ENCODE measurements at places on chromosomes 7 and 10. TPM values are rescaled to one million over a fixed set of nuclear protein-coding genes. Genes with fewer than 3 reads are reported as not detected.

DNA sequence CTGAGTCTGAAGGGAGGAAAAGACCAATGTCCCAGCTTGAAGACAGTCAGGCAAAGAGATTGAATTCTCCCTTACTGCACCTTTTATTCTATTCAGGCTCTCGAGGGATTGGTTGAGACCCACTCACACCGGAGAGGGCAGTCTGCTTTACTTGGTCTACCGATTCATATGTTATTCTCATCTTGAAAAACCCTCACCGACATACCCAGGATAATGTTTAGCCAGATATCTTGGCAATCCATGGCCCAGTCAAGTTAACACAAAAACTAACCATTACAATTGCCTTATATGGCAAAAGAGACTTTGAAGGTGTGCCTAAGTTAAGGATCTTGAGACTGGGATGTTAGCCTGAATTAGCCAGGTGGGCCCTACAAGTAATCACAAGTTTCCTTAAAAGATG is 53.8 kb upstream of the BET1 start:
- no peak for DNase-seq

DNA sequence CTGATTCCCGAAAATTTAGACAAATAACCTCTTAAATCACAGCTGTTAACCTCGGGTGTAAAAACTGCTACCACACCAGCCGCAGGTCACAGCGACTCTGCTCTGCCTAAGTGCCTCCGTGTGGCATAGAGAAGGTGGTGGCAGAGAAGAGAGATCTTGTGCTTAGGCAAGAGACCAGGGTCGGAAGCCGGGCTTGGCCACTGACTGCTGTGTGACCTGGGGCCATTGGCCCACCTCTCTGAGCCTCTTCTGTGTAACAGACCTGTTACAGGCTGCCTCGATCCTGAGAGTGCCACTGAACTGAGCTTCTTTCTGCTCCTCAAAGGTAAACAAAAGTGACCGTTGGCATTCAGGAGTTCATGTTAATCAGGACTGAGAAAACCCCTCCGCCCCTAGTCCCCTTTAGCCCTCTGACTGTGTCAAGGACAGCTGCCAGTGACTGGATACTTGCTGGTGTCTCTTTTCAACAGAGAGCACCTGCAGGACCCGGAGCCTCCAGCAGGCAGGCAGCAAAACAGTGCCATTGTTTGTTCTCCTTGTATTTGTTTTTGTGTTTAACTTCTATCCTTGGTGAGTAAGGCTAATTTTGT is 36.5 kb downstream of the ZMIZ1 start:
- DNase-seq, result no peak

GRCh38 chr7:112942981-112943380 is 143.6 kb downstream of the GPR85 start:
- no peak for DNase-seq

GRCh38 chr7:29478687-29479240 is 84.9 kb upstream of the PRR15 start:
- DNase-seq, result no peak

The CTTNBP2 gene
- total RNA-seq, result 3.9 TPM

The SPDYE9 gene
- not detected for total RNA-seq

The FEZF1 gene
- total RNA-seq, result not detected

The EPHB6 gene
- 3.8 TPM for total RNA-seq

The IMPDH1 gene
- total RNA-seq, result 121 TPM
